Endothelial cell of umbilical vein (primary cell): ENCODE measurements at places on chromosomes 13 and 19. TPM values are rescaled to one million over a fixed set of nuclear protein-coding genes. Genes with fewer than 3 reads are reported as not detected.

- DNase-seq: no peak
Observed at GRCh38 chr19:36049080-36049698, 4.9 kb downstream of the THAP8 start.

The AMER2 gene
- total RNA-seq: not detected in 2 replicates

GRCh38 chr13:45042539-45042938 is 53.2 kb downstream of the GPALPP1 start:
- no peak for DNase-seq

DNA sequence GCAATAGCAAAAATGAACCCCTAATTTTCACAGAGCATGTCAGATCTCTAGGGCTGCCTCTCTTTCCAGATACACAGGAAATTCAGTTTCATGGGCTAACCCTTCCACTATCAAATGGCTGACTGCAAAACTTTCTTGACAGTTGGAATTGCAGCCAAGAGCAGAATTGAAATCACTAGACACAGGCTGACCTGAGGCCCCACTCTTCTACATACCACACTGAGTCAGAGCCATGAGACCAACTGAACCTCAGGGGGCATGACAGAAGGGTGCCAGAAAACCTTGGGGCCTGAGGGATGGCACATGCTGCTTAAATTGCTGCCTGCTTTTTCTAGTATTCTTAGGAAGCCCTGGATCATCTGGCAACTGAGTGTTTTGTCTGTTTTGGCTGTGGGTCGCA is 1.7 kb upstream of the DLEU7 start:
- DNase-seq: no peak

DNA sequence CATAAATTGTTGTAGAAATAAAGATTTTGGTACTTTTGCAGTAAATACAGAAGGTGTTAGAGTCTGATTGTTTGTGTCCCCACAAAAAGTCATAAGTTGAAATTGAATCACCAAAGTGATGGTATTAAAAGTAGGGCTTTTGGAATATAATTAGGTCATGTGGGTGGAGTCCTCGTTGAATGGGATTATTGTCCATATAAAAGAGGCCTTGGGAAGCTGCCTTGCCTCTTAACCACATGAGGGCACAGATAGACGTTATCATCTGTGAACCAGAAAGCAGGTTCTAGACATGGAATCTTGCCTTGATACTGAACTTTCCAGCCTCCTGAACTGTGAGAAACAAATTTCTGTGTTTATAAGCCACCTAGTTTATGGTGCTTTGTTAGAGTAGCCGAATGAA is 186.8 kb downstream of the PRR20E start:
- DNase-seq: no peak

The ZNF554 gene
- 1.6 and 1.8 TPM in 2 replicates for total RNA-seq

DNA sequence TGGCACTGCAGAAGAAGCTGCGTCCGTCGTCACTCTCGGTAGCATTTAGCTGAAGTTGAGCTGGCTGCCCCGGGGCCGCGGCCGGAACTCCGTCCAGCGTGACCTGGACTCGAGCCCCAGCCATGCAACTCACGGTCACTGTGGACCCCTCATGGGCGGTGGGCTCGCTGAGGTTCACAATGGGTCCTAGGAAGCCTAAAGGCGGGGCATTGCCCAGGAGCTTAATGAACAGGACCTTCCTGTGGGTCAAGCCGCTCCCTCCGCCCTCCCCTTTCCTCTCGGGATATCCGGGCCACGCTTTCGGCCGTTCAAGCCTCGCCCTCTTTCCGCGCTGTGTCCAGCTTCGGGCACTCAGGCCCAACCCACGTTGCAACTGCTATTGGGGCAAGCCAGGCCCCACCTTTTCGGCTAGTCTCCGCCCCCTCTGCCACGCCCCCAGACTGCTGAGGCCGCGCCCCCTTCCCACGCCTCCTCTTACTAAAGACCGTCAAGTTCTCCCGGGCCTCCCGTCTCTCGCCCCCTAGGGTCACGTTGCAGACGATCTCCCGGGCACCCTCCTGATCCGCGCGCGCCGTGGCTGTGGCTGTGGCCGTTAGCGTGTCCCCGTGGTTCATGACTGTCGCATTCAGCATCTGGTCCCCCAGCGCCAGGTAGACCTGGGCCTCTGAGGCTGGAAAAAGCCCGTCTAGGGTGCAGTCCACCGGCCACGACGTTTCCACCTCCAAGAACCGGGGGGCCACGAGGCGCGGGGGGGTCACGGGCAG is 1.4 kb upstream of the RAVER1 start:
- DNase-seq: peak; percentile 98

DNA sequence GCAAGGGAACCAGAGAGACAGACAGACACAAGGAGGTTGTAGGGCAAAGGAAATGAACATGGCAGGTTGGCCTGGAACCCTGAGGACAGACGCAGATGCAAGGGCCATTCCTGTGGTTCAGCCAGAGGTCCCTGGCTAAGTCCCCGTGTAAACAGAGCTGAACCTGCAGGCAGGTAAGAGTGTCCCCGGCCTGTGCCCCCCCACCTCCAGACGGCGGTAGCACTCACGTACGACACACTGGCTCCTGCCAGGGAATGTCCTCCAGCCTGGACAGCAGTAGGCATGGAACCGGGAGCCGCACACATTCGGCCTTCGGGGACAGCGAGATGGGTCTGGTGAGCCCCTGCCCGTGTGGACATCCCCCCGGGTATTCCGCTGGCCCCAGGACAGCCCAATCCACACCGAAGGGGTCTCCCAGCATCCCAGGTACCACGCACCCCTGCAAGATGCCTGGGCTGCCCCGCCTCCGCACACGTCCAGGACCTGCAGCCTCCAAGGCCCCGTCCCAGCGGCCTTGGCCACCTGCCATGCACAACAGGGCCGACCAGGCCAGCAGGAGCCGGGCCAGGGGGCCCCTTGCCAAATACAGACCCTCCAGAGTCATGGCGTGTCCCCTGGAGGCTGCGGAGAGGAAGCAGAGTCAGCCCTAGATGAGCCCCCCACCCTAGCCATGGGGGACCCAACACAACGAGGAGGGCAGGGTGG is 2.4 kb downstream of the FBN3 start:
- DNase-seq: no peak

The NLRP4 gene
- not detected in 2 replicates for total RNA-seq

DNA sequence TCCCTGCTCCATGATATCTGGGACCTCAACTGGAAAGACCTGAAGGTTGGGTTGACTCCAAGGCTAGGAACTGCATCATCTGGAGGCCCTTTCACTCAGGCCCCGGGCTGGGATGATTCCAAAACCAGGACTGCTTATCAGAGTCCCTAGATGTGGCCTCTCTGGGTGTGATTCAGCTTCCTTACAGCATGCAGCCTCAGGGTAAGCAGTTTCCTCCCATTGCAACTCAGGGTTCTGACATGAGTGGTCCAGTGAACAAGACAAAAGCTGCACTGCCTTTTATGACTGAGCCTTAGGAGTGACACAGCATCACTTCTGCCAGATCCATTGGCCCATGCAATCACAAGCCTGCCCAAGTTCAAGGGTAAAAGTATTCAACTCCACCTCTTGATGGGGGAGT is 502.8 kb downstream of the COG6 start:
- peak; percentile 63 for DNase-seq

DNA sequence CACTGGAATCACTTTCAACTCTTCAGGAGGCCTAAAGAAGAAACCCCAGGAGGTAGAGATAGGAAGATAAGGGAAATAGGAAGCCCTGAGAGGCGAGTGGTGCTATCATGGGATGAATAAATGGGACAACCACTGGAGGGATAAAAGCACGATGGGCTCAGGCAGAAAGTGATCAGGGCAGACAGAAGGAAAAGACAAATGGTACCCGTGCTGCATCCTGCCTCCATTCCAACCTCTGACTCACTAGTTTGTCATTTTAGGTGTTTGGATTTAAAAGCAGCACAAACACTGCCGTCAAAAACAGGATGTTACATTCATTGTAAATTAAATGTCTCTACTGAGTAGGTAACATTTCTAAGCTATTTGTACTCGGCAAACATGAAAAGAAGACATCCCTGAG is 314.3 kb upstream of the HTR2A start:
- DNase-seq: no peak

DNA sequence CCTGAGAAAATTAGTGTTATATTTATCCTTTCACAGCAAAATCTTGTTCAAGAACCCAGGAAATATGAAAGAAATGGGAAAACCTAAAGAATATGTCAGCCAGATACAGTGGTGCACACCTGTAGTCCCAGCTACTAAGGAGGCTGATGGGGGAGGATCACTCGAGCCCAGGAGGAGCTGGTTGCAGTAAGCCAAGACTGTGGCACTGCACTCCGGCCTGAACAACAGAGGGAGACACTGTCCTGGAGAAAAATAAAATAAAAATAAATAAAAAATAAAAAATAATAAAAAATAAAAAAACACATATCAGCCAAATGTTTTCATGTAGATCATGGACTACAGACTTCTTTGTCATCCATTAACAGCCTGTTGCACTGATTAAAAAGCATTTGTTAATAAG is 244.8 kb upstream of the KLHL1 start:
- no peak for DNase-seq

DNA sequence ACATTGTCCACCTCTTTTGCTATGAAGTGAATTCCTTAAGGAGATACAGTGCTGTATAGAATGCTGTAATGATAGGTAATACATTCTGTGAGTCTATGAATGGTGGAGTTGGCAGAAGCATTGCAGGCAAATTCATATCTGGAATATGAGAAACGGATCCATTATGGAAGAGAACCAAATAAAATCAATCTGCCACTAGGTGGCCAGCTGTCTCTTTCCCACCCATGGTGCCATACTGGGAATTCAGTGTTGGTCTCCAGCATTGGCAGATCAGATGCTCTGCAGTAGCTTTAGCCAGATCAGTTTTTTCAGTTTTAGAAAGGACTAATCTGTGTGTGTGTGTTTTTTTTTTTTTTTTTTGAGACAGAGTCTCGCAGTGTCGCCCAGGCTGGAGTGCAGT is 27.6 kb downstream of the DNAJC3 start:
- no peak for DNase-seq

DNA sequence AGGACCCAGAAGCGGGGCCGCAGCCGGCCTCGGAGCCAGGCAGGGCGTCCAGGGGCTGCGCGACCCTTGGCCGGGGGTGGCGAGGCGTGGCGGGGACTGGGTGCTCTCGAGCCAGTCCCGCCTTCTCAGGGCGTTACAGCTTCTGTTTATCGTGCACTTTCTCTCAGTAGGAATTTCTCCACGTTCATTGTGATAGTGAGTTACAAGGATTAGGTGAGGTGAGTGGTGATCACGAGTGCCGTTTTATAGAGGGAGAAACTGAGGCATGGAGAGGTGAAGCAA is 600 bp downstream of the AP1M1 start:
- peak; percentile 11 for DNase-seq

DNA sequence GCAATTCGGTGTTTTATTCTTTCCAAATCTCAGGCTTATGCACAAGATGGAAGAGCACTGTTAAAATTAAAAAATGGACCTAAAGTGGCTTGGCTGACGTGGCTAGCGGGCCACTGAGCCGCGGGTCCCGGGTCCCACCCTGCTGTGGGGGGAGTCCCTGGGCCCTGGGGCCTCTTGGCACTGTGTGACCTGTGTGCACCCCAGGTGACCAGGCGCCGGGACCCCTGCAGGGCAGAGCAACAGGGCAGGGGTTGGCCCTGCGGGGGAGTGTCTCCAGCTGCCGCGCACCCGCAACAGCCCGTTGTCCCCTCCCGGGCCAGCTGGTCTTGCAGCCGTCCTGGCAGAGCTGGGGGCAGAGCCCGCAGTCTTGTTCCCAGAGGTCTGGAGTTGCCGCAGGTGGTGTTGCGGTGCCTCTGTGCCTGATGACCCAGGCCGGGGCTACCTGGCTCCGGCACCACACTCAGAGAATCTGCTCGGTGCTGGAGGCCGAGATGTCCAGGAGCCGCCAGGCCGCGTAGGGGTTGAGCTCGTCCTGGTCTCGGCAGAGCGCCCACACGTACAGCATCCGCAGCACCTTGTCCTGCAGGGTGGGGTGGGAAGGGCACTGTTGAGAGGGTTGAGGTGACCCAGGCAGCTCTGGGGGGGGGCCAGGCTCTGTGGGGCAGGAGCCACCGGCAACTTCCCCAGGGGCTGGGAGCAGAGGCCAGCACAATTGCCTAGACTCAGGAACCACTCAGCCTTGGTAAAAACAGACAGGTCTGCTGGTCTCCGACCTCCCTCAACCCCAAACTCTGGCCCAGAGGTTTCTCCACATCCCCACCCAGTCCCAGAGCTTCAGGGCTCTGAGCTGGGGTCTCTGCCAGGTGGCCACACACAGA is 1.0 kb upstream of the CTXN1 start:
- DNase-seq: no peak

- no peak for DNase-seq
Observed at GRCh38 chr13:85997587-85997986, 198.4 kb upstream of the SLITRK6 start.

DNA sequence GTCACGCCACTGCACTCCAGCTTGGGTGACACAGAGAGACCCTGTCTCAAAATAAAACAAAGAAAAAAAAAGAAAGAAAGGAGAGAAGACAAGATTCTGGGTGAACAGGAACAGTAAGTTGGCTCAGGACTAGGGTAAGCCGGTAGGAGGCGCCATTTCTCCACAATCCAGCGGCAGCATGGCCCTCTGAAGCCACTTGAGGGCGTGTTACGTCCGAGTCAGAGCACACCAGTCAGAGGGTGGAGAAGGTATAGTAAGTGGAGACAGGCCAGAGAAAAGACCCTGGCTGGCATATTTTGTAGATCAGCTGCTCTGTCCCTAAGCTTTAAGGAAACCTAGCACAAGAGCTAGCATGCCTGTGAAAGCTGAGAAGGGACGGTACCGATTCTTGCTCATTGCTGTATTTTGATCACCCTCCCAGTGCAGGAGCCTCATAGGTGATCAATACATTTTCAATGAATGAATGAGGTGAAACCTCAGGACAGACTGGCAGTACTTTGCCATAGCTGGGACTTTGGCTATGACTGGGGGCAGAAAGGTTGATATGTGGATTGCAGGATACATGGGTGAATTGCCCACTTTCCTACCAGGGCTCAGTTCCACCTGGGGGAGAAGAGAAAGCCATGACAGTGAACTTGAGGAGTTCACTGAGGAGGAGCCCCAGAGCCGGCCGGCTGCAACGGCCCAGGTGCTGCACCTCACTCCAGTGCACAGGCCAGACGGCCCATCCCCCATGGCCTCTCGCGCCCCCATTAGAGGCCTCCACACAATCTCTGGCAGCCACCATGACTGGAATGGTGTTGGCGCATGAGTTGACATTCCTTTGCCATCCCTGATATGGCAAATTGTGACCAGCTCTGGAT is 23.5 kb downstream of the POU2F2 start:
- DNase-seq: peak; percentile 90

DNA sequence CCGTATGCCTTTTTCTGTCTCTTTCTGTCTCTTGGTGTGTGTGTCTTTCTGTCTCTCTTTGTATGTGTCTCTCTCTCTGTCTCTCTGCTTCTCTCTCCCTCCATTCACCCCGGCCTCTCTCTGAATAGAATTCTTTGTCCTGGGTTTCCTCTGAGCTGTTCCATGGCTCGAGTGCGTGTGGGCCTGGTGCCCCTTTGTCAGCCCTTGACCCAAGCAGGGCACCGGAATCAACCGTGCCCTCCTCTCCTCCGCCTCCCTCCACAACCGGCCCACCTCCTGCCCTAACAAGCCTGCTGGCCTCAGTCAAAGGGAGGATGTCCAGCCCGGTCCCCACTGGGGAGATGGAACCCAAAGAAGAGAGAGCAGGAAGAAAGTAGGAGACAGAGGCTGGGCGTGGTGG is 3.2 kb downstream of the AXL start:
- DNase-seq: no peak
